Activated CD4-positive, alpha-beta T cell treated with anti-CD3 and anti-CD28 coated beads, Interleukin-2, amount 50 U/mL, for 16 hours (primary cell): ENCODE measurements at places on chromosomes 2 and 18.

DNA sequence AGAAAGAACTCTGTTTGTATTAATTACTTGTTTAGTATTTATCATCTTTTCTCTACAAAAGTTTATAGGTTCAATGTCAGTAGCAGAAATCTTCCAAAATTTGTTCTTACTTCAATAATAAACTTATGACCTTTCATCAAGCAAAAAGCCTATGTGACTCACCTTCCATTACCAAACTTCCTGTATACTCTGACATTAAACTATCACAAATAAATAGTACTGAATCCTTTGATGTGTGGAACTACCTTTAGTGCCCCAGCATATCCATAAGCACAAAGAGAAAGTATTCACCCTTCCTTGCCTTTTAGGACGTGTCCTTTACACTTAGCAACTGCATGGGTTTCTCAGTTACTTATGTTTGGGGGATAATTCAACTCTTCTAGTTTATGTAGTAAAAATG is 166.0 kb downstream of the EHBP1 start:
- DNase-seq, result no peak

GRCh38 chr2:121052521-121052920 is 232.5 kb downstream of the TFCP2L1 start:
- no peak for DNase-seq

GRCh38 chr2:120385355-120386127 is 39.6 kb downstream of the INHBB start:
- DNase-seq, result no peak

GRCh38 chr2:13091455-13091854 is 374.7 kb downstream of the TRIB2 start:
- DNase-seq, result no peak

- peak; percentile 87 for DNase-seq
These were observed 47.4 kb upstream of the CAB39 start for GRCh38 chr2:230665263-230665691.

DNA sequence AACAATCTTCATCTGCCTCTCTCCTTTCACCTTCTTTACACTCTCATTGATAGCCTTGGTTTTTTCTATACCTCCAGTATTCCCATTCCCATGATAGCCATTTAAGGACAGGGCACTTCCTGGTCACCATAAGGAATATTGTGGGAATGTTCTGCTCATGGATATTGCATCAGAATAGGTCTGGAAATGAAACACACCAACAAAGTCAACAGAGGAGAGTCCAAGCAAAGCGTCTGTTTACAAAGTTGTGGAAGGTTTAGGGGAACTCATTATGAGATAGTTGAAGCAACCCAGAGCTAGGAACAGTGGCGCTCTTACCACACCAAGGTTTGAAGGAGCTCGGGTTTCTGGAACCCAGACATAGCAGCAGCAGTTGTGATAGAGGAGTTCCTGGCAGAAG is 150.3 kb upstream of the TNP1 start:
- no peak for DNase-seq

DNA sequence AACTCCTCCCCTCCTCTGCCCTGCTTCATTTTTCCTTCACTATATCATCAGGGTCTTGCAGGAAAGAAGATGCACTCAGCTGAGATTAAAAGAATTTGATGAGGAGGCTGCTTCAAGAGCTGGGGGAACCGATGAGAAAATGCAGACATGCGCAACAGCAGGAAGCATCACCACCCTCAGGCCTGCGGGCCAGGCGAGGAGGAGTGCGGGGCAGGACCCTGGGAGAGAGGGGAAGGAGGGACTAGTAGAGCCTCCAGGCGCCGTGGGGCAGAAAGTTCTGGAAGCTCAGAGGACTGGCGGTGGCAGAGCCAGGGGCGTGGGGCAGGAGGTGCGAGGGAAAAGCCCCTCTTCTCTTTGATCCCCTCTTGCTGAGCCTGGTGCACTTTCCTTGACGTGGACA is 108.2 kb downstream of the CD226 start:
- no peak for DNase-seq

DNA sequence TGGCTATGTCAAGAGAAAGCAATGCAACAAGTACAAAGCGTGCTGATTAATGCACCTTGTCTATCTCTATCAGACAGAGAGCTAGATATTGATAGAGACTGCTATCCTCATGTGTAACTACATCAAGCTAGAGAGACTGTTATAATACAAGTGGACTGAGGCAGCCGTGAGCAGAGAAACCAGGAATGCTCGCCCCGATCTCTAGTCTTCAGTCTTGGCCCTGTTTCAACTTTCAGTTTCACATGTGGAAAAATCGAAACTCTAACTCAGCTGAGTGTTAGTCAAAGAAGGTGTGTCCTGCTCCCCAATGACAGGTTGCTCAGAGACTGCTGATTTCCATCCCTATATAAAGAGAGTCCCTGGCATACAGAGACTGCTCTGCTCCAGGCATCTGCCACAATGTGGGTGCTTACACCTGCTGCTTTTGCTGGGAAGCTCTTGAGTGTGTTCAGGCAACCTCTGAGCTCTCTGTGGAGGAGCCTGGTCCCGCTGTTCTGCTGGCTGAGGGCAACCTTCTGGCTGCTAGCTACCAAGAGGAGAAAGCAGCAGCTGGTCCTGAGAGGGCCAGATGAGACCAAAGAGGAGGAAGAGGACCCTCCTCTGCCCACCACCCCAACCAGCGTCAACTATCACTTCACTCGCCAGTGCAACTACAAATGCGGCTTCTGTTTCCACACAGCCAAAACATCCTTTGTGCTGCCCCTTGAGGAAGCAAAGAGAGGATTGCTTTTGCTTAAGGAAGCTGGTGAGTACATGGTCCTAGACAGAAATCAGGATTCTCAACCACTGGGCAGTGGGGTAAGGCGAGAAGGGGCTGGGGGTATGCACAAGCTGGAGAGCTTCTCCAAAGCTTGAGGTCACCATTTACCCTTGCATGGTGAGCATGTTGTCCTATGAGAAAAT is at the start of gene RSAD2:
Gene RSAD2 (plus strand): TSS at position 376 of the 903 bp plus-strand sequence. CDS start 24 bp downstream, at position 400.
- DNase-seq, result peak; percentile 66

- no peak for DNase-seq
These were observed 84.4 kb downstream of the THNSL2 start for GRCh38 chr2:88254437-88255091.

DNA sequence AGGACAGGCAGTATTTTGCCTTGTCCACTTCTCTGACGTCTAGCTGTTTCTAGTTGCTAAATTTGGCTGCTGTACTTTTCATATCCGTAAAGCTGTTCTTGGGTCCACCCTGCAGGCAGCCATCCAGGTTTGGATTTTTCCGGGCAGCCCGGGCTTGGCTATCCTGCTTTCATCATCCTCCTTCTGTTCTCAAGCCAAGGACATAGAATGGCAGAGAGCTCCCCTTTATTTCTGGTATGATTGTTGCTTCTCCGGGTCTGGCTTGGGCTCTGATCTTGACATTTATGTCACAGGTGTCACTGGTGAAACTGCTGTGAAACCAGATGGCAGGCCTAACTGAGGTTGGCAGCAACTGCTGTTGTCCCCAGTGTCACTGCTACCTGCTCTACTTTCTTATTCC is 35.5 kb downstream of the SCN2A start:
- DNase-seq, result no peak

DNA sequence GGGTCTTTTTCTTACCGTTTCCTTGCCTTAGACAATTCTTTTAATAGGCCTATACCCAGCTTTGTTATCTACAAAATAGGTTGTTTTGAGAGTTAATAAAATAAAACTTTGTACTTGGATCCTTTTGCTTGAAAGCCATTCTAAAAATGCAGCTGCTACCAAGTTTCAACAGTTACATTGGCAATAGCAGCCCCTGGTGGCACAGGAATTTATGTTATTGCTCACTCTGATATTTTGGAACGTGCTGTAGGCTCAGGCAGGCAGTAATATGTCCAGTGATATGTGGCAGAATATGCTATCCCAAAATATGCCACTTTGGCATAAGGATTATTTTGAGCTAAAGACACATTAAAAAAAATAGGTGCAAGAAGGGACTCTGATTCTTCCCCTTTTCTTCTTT is 6.7 kb upstream of the COMMD1 start:
- DNase-seq, result no peak

DNA sequence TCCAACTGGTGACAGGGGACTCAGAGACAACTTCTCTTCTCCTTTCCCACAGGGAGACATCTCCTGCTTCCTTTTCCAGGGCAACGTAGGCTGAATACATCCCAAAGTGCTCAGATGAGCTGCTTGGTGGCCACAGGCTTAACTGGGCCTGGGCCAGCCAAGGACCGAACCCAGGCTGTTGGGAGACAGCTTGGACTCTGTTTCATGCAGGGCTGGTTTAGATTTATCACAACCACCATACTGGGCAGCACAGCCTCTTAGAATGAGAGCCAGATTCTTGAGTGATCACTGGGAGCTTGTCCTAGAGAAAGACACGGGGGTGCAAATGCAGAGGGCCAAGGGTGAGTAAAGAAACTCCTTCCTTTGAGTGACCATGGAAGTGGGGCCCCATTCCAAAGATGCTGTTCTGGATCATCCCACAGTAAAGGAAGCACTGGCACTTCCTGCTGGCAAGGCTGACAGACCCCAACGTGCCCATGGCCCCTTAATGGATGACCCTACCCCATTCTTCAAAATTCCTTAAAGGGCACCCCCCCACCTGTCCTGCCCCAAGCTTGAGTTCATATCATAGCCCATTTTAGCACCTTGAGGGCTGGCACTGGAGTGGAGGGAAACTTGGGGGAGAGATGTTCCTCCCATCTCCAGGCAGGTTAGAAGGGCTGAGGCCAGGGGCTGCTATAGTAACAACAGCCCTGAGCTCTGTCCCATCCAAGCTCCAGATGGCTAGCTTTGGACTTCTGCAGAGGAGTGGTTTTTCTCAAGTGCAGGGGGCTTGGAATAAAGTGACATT is 84.1 kb downstream of the CAPN13 start:
- DNase-seq, result no peak

GRCh38 chr2:11129598-11130449 is 25.4 kb upstream of the SLC66A3 start:
- peak; percentile 77 for DNase-seq

DNA sequence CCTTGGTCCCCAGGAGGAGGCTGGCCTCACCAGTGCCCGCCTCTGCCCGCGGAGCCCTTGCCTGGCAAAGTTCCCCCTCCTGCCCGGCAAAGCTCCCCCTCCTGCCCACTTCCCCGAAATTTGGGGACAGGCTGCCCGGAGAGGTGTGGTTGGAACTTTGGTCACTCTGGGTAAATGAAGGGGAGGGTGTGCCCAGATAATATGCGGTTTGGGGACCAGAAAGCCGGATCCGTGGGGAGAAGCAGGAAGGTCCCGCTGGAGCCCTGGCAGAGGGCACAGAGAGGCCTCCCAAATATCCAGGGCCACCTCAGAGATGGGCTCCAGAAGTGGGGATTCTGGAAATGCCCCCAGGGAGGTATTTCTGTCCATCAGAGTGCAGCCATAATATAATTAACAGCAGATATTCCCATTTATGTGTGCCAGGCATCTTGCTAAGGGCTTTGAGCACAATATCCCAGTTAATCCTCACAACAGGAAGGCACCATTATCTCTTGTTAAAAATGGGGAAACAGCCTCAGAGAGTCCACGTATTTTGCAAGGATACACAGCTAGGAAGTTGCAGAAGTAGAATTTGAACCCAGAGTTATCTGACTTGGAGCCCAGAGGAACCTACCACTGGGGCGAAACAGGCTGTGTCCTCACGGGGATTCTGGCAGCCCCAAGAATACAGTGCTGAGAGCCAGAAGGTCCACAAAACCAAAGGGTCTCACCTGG is 914 bp downstream of the STEAP3 start:
- DNase-seq, result no peak

- DNase-seq, result peak; percentile 36
These were observed 124.9 kb downstream of the RDH14 start for GRCh38 chr2:18435426-18436037.

GRCh38 chr2:210517264-210517663 is 39.1 kb upstream of the CPS1 start:
- no peak for DNase-seq

DNA sequence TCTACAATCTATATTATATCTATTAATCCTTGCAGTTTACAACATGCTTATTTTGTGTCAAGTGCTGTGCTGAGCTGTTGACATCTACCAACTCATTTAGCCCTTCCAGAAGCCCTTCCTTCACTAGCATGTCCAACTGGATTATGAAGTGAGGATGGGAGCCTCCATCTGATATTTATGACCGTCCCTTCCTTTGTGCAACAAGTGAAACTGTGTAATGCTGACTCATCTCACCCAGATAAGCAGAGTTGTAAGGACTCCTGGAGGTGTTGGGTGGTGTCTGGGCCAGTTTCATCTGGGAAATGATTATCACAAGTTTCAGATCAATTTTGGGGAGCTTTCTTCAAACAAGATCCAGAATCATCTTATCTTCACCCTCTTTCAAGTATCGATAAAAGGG is 156.6 kb upstream of the ETAA1 start:
- no peak for DNase-seq

GRCh38 chr2:193810533-193810932 is 1615.8 kb upstream of the TMEFF2 start:
- no peak for DNase-seq

- DNase-seq, result peak; percentile 23
These were observed 515 bp downstream of the TSHZ1 start for GRCh38 chr18:75211002-75211621.

- no peak for DNase-seq
These were observed 1247.5 kb upstream of the ACVR2A start for GRCh38 chr2:146597291-146597690.

GRCh38 chr2:161044921-161045320 is 115.3 kb upstream of the TANK start:
- no peak for DNase-seq

DNA sequence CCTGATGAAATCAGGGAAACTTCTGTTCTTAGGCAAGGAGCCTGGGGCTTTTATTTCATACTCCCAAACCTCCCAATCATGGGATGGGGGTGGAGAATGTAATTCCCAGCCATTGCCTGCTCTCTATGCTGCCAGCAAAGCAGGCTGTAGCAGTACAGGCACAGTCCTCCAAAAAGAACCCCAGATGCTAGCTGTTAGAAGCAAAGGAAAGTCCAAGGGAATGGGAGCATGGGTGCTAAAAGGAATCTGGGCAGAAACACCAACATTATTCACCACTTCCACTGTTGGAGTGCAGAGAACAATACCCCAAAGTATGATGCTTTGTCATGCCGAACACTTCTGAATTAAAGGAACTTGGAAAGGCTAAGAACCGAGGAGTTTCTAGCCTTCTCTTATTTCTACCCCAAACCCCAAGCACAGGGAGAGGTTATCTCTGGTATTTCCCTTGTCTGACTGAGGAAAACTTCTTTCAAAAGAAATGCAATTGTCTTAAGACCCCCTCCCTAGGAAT is 24.7 kb downstream of the MDH1 start:
- DNase-seq, result no peak

GRCh38 chr2:104825124-104825865 is 28.6 kb upstream of the POU3F3 start:
- DNase-seq, result no peak

DNA sequence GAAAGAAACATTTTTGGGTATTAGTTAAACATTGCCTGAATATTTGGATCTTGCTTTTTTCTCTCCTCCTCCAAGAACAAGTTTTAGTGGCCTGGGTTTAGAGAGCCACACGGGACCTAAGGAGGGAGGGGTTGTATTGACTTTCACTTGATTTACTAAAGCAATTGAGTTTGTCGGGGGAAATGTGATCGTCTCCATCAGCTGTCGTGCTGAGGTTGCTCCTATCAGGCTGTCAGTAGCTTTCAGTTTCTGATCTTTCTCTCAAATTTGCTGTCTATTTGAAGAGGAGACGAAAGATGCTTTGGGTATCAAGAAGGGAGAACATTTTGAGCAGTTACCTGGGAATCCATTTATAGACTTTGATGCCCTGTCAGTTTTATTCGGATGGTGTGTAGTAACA is 106.0 kb downstream of the SETBP1 start:
- DNase-seq, result no peak

- no peak for DNase-seq
These were observed 80.5 kb upstream of the KIF5C start for GRCh38 chr2:148794558-148794957.

GRCh38 chr2:209988010-209988409 is 14.4 kb upstream of the RPE start:
- DNase-seq, result no peak
